ENCODE measurements at places on chromosomes 7 and 10. TPM values are rescaled to one million over a fixed set of nuclear protein-coding genes. Genes with fewer than 3 reads are reported as not detected.
A peak's percentile ranks its signal among the peaks of the same experiment; 100 is the strongest.

DNA sequence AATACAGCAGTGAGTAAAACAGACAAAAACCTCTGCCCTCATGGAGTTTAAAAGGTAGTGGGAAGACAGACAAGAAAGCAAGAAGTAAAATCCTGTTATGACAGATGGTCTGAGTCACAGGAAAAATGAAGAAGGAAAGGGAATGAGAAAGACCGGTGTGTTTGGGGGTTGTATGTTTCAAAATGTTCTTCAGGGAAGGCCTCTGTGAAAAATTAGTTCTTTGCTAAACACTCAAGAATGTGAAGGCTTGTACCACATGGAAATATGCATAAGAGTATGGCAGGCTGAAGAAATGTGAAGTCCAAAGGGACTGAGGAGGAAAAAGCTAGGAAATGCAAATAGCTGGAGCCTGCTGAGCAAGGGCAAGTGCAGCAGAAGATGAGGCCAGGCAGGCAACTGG, 315.9 kb upstream of the SEMA3A start:
- H3K27ac ChIP-seq: no peak overlapping the region
- no peaks in the 10 kb centered on the region for H3K4me1 ChIP-seq
- no peak overlapping the region for H3K4me3 ChIP-seq
- H3K27me3 ChIP-seq: no peaks in the 10 kb centered on the region
- no peaks in the 10 kb centered on the region for H3K36me3 ChIP-seq
- DNase-seq: no peak

- peaks cover 3% of the 10 kb centered on the region for H3K36me3 ChIP-seq
- H3K27me3 ChIP-seq: no peaks in the 10 kb centered on the region
- H3K27ac ChIP-seq: peak overlapping the region; percentile 88
- no peak overlapping the region for H3K4me3 ChIP-seq
- peaks cover 91% of the 10 kb centered on the region for H3K4me1 ChIP-seq
- DNase-seq: no peak
Observed at GRCh38 chr10:132417957-132418441, 21.0 kb downstream of the PWWP2B start.

The SPDYE8 gene
- not detected for total RNA-seq

The ARHGEF35 gene
- total RNA-seq: 15.5 TPM

- H3K36me3 ChIP-seq: peaks cover 22% of the 10 kb centered on the region
- H3K27ac ChIP-seq: no peak overlapping the region
- H3K4me1 ChIP-seq: peaks cover 3% of the 10 kb centered on the region
- no peak for DNase-seq
- no peaks in the 10 kb centered on the region for H3K27me3 ChIP-seq
- H3K4me3 ChIP-seq: no peak overlapping the region
Observed at GRCh38 chr10:68516766-68517165, 10.6 kb downstream of the SLC25A16 start.

DNA sequence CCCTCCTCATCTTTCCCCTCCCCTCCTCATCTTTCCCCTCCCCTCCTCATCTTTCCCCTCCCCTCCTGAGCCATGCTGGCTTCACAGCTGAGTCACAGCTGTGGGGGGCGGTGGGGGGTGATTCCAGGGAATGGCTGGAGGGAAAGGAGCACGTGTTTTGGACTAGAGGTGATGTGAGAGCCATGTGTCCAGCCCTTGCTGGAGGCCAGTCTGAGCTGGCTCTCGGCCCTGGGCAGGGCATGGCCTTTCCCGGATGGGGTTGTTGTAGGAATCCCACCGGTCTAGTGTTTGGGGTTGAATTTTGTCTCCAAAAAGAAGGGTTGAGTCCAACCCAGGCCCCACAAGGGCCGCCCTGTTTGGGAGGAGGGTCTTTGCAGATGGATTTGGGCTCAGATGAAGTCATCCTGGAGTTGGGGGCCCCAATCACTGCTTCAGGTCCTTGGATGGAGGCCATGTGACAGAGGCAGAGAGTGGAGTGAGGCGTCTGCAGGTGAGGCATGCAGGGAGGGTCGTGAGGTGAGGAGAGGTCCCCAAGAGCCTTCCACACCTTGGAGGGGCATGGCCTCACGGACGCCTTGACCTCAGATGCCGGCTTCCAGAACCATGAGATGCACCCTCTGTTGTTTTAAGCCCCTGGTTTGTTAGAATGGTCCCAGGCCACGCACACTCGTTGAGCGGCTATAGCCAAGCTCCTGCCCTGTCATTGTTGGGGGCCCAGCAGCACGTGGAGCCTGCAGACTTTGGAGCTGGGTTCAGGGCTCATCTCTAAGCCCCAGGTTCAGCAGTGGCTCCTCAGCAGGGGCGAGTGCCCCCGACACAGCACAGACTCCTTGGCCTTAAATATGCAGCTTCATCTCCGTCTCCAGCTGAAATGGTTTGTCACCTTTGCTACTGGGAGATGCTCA, 101.6 kb downstream of the DNAJB6 start:
- H3K27ac ChIP-seq: no peak overlapping the region
- H3K4me1 ChIP-seq: no peaks in the 10 kb centered on the region
- H3K36me3 ChIP-seq: no peaks in the 10 kb centered on the region
- H3K4me3 ChIP-seq: no peak overlapping the region
- peaks cover 6% of the 10 kb centered on the region for H3K27me3 ChIP-seq
- DNase-seq: peak; percentile 71

- H3K36me3 ChIP-seq: no peaks in the 10 kb centered on the region
- H3K4me3 ChIP-seq: no peak overlapping the region
- DNase-seq: no peak
- no peaks in the 10 kb centered on the region for H3K27me3 ChIP-seq
- peaks cover 4% of the 10 kb centered on the region for H3K4me1 ChIP-seq
Observed at GRCh38 chr7:32058002-32058401, 12.2 kb downstream of the PDE1C start.

- peaks cover 16% of the 10 kb centered on the region for H3K4me1 ChIP-seq
- H3K27me3 ChIP-seq: peaks cover 13% of the 10 kb centered on the region
- H3K36me3 ChIP-seq: no peaks in the 10 kb centered on the region
Observed at GRCh38 chr10:60731134-60731885, 47.0 kb upstream of the CDK1 start.

GRCh38 chr7:55132890-55133551, 114.2 kb downstream of the EGFR start:
- H3K27ac ChIP-seq: peak overlapping the region; percentile 91
- H3K4me3 ChIP-seq: no peak overlapping the region
- H3K36me3 ChIP-seq: no peaks in the 10 kb centered on the region

The XPNPEP1 gene
- 77.1 TPM for total RNA-seq

The CPED1 gene
- total RNA-seq: 3.6 TPM

- DNase-seq: no peak
- no peak overlapping the region for H3K27ac ChIP-seq
- H3K27me3 ChIP-seq: no peaks in the 10 kb centered on the region
- H3K4me3 ChIP-seq: no peak overlapping the region
Observed at GRCh38 chr7:50957855-50958254, 175.2 kb upstream of the GRB10 start.

- H3K4me3 ChIP-seq: no peak overlapping the region
- H3K27me3 ChIP-seq: no peaks in the 10 kb centered on the region
- peaks cover 63% of the 10 kb centered on the region for H3K36me3 ChIP-seq
Observed at GRCh38 chr7:128094686-128095085, 63.4 kb upstream of the LRRC4 start.

The FKBP6 gene
- total RNA-seq: not detected

GRCh38 chr10:71854031-71854430, 3.0 kb upstream of the PSAP start:
- DNase-seq: no peak
- H3K4me3 ChIP-seq: no peak overlapping the region
- H3K27me3 ChIP-seq: no peaks in the 10 kb centered on the region
- H3K4me1 ChIP-seq: peaks cover 18% of the 10 kb centered on the region

DNA sequence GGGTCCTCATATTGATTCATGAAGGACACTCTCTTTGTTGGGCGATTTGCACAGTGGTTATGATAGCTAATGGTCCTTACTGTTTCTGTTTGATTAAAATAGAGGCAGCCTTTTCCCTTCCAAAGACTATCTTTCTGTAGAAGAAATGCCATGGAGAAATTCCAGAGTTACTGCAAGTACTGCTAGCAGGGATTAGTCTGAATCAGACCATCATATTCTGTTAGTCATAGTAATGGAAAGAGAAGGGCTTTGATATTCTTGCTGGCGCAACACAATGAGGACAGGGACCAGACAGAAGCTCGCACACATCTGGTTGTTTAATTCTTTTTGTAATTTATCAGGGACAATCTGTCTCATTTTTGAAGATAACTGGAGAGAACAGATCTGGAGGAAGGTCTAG, 304.5 kb upstream of the FZD8 start:
- H3K4me1 ChIP-seq: no peaks in the 10 kb centered on the region
- no peak overlapping the region for H3K27ac ChIP-seq
- no peak overlapping the region for H3K4me3 ChIP-seq

DNA sequence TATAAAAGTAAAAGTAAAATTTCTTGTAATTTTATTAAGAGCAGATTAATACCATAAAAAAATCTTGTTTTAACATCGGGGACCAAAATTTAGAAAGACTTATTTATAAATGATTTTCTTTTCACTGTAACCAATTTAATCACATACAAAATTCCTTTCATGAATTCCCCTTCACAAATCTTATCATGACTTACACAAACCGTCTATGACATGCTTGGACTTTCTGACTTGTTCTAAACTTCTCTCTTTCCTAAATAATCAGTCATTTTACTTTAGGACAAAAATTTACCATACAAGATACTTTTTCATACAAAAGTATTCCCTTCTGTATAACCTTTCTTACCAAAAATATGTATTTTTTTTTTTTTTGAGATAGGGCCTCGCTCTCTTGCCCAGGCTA, 9.3 kb downstream of the CROT start:
- H3K27me3 ChIP-seq: no peaks in the 10 kb centered on the region
- H3K27ac ChIP-seq: no peak overlapping the region
- DNase-seq: no peak
- H3K4me3 ChIP-seq: no peak overlapping the region
- no peaks in the 10 kb centered on the region for H3K4me1 ChIP-seq

GRCh38 chr10:95467162-95467599, 94.0 kb downstream of the SORBS1 start:
- H3K27ac ChIP-seq: peak overlapping the region; percentile 59
- H3K4me3 ChIP-seq: no peak overlapping the region
- H3K36me3 ChIP-seq: no peaks in the 10 kb centered on the region

DNA sequence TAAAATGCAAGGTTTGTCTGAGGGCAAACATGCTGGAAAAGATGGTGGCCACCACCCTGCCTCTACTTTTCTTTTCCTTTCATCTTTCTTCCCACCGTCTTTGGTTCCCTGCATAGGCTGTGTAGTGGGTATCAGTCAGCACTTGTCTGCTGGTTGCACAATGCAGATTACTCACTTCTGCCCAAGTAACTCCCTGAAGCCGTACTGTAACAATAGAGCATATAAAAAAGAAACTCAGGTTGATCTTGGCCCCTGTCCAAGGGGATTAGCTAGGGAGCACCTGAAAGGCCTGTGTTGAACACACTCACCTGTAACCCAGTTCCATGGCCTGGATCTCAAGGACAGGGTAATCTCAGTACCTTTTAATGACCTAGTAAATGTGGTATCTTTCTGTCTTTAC, 533.0 kb upstream of the GALNT17 start:
- no peaks in the 10 kb centered on the region for H3K36me3 ChIP-seq
- peak overlapping the region; percentile 79 for H3K27ac ChIP-seq
- DNase-seq: no peak
- H3K27me3 ChIP-seq: peaks cover 7% of the 10 kb centered on the region
- H3K4me3 ChIP-seq: no peak overlapping the region

The RET gene
- 0.23 TPM for total RNA-seq

DNA sequence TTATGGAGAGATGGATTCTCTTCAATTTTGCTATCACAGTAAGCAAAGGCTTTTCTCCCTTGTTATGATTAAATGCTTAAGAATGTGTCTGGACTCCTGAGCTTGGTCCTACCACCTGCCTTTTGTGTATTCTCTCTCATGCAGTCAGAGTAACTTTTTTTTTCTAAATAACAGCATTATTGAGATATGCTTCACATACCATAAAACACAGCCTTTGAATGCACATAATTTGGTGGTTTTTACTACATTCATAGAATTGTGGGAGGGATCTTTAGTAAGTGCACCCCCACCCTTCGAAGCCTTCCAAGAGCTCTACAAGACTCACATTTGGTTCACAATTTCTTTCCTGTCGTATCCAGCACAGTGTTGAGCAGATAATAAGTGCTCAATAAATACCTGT, 175.5 kb downstream of the ADAM12 start:
- no peak overlapping the region for H3K4me3 ChIP-seq
- H3K27me3 ChIP-seq: no peaks in the 10 kb centered on the region
- DNase-seq: no peak
- H3K4me1 ChIP-seq: peaks cover 11% of the 10 kb centered on the region
- no peaks in the 10 kb centered on the region for H3K36me3 ChIP-seq
- no peak overlapping the region for H3K27ac ChIP-seq

DNA sequence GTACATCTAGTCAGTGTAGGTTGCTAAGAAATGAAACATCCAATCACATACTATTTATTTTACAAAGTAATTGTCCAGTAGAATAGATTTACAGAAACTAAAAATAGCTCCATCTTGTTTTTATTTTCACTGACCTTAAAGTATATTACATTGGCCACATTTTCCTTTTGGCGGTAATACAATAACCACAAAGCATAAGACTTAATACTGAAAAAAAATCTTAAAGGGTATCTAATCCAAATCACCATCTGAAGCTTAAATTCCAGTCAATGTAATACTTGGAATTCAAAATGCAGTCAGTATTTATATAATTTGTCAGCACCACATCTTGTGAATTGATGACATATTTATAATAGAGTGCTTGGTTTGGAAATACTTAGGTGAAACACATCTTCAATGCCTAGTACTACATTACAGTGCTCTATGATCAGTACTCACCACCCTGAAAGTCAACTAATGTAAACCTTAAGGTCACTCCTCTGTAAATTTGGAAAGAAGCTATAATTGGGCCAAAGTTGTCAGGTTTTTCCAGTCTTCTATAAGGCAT, 8.9 kb downstream of the ANKMY2 start:
- H3K4me1 ChIP-seq: peaks cover 22% of the 10 kb centered on the region
- H3K4me3 ChIP-seq: no peak overlapping the region
- no peak for DNase-seq
- H3K27ac ChIP-seq: no peak overlapping the region

The EIF4H gene
- 201 TPM for total RNA-seq

The FAM25C gene
- total RNA-seq: 126 TPM

DNA sequence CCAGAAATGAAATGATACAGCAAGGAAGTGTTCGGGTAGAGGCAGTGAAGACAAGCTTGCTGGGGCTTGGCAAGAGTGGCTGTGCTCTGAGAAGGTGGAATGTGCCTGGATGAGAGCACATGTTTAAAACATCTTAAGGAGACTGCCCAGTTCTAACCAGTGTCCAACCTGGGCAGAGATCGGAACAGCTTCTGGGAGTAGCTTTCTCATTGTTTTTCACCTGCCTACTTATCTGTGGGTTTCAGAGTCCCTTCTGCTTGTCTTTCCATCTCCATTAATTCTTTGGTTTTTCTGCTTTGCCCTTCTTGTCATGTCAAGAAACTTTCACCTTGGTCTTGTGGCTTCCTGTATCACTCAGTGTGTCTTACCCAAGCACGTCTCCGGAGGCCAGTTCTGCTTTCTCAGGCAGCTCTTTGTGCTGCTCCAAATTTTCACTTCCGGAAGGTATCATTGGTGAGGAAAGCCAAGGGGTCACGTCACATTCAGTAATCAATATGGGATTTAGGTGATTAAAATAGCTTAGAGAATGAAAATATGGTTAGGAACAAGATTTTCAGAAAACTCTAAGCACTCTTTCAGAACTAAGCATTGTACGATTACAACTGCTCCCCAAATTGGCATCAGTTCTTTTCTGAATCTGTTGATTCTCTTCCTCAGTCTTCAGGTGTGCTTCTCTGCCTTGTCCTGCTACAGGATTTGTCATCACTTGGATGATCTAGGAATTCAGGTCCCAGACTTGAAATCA, 5.5 kb upstream of the LAMB4 start:
- no peaks in the 10 kb centered on the region for H3K27me3 ChIP-seq
- DNase-seq: no peak
- no peak overlapping the region for H3K27ac ChIP-seq
- peaks cover 12% of the 10 kb centered on the region for H3K4me1 ChIP-seq
- H3K4me3 ChIP-seq: no peak overlapping the region

- H3K4me3 ChIP-seq: no peak overlapping the region
- no peaks in the 10 kb centered on the region for H3K36me3 ChIP-seq
- H3K27me3 ChIP-seq: peaks cover 98% of the 10 kb centered on the region
- H3K27ac ChIP-seq: no peak overlapping the region
- peaks cover 52% of the 10 kb centered on the region for H3K4me1 ChIP-seq
Observed at GRCh38 chr7:27186668-27187474, 1.8 kb upstream of the HOXA11 start.
